ENCODE measurements at places on chromosomes 4 and X.

GRCh38 chr4:182531555-182532162 is 288.5 kb downstream of the TENM3 start:
- no peak for DNase-seq

DNA sequence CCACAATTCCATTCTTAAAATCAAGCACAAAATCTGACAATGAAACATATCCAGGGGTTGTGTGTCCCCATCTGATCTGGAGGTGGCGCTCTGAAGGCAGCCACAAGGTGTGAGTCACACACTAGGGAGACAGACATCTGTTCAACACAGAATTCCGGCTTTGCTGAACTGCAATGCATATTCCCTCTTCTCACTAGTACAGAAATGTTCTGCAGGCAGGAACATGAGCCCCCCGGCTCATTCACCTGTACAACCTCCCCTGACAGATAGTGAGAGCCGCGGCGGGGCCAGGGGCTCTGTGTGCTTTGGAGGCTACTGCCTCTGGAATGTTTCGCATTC is 41.9 kb downstream of the WDR1 start:
- DNase-seq = peak; percentile 4

- DNase-seq = peak; percentile 56
Measured at GRCh38 chr4:67632492-67632891, 68.5 kb downstream of the UBA6 start.

- DNase-seq = no peak
Measured at GRCh38 chrX:87664381-87664780, 146.8 kb downstream of the KLHL4 start.

GRCh38 chr4:150569384-150569987 is 12.5 kb upstream of the MAB21L2 start:
- no peak for DNase-seq

DNA sequence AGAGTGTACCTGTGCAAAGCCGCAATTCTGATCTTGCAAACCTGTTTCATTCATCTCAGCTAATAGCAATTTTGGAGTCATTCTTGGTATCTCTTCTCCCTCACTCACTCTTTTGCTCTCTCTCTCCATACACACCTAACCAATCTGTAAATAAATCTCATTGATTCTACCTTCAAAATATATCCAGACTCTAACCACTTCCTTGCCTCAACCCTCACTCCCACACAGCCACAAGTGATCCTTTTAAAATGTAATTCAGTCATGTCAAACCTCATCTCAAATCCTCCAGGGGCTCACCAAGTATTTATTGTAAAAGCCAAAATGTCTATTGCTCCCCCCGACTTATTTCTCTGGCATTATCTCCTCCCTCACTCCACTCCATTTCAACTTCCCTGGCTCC is 51.7 kb upstream of the SLC10A4 start:
- no peak for DNase-seq

- DNase-seq = no peak
Measured at GRCh38 chr4:125985856-125986255, 671.1 kb downstream of the FAT4 start.

GRCh38 chr4:24160358-24160757 is 270.5 kb upstream of the PPARGC1A start:
- DNase-seq = no peak

GRCh38 chr4:7587433-7588405 is 153.0 kb upstream of the PSAPL1 start:
- DNase-seq = no peak

DNA sequence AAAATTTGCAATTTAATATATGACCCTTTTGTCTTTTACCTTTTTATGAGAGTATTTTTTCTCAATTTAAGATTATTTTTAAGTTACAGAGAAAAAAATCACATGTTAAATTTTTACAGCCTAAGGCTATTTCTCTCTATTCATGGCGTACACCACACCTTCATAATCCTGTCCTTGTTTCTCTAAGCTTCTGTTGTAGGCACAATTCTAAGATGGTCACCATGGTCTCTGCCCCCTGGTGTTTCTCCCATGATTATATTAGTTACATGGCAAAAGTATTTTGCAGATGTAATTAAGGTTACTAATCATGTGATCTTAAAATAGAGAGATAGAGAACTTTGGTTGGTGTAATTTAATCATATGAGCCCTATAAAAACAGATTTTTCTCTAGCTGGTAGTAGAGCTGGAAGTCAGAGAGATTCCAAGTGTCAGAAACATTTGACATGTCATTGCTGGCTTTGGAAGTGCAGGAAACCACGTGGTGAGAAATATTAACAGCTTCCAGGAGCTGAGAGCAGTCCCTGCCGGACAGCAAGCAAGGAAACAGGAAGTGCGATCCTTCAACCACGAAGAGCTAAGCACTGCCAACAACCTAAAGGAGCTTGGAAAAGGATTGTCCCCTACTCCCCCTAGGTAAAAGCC is 89.8 kb downstream of the EIF4E start:
- no peak for DNase-seq

DNA sequence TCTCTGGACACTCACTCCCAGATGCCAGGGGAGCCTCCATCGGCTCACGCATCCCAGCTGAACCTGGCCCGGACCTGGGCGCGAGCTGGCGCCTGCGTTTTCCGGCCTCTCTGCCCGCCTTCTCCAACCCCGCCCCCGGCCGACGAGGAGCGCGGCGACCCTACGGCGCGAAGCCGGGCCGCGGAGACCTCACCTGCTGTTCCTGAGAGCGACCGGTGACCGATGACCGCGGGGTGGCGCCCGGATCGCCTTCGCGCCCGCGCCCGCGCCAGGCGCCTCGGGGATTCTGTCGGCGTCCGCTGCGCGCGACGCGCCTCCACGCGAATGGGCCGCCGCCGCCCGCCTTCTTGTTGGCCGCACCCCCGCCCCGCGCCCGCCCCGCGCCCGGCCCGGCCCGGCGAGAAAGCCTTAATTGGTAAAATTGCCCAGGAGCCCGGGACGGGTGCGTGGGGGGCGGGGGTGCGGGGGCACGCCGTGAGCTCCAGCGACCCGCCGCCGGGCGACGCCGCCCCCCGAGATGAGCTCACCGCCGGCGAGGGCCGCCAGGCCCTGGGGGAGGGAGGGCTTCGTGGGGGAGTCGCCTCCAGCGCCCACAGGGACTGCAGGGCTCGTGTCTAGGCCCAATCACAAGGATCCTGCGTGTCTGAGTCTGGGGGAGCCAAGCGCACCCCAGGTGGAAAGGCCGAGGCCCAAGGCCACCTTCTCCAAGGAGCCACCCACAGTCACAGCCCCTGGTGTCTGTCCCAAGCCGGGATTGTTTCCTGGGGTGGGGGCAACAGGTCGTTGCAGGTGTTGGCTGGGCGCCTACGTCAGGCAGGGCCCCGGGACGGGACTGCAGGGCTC is at the start of gene FLNA:
TSS of gene FLNA (minus strand) at position 322 of the 843 bp plus-strand sequence. CDS start 3,389 bp downstream, outside the sequence.
- DNase-seq = no peak

DNA sequence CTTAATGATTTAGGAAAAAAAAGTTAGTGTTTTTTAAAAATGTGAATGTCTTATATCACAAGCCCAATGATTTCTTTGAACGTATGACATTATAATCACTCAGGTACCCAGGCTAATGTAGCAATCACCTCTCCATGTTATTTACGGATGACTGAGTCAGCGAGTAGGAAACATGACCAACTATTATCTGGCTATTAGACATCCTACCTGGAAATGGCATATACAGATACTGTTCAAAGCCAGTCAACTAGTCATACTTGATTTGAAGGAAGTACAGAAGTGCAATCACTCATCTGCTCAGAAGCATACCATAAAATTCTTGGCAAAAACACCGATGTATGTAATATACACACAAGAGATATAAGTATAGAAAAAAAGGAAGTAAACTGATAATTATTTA is 732.5 kb downstream of the ARAP2 start:
- DNase-seq = no peak

DNA sequence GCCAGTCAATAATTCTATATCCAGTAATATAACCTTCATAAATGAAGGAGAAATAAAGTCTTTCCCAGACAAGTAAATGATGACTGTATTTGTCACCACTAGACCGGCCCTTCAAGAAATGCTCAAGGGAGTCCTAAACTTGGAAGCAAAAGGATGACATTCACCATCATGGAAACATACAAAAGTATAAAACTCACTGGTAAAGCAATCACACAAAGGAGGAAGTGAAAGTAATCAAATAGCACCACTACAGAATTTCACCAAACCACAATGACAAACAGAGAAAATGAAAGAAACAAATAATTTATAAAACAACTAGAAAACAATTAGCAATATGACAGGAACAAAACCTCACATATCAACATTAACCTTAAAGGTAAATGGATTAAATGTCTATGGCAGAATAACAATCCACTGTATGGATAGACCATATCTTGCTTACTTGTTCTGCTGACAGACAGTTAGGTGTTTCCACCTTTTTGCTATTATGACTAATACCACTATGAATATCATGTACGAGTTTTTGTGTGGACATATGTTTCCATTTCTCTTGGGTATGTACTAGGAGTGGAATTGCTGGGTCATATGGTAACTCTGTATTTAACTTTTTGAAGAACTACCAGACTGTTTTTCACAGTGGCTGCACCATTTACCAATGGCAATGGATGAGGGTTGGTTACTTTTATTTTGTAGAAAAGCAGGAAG is 44.9 kb downstream of the NAT8L start:
- no peak for DNase-seq

- no peak for DNase-seq
Measured at GRCh38 chrX:120725874-120726273, 96.0 kb upstream of the C1GALT1C1 start.

DNA sequence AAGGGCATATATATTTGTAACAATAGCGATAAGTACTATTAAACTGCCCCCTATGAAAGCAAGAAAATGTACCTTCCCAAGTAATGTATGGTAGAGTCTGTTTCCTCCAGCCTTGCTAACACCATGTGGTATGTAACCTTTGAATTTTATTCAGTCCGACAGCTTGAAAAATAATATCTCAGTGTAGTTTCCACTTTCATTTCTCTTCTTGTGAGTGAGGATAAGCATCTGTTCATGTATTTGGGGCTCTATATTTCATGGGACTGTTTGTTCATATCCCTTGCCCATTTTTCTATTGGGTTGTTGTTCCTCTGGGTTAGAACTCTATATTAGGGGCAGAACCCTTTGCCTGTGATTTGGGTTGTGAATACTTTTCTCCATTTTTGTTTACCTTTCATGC is 58.3 kb downstream of the USP38 start:
- no peak for DNase-seq

GRCh38 chr4:94408549-94409374 is 43.0 kb upstream of the PDLIM5 start:
- DNase-seq = no peak

GRCh38 chr4:3389233-3390215 is 52.2 kb upstream of the HGFAC start:
- peak; percentile 21 for DNase-seq

- peak; percentile 9 for DNase-seq
Measured at GRCh38 chrX:57453901-57454300, 137.9 kb upstream of the ZXDB start.

GRCh38 chr4:183035726-183036415 is 63.2 kb upstream of the WWC2 start:
- DNase-seq = no peak

DNA sequence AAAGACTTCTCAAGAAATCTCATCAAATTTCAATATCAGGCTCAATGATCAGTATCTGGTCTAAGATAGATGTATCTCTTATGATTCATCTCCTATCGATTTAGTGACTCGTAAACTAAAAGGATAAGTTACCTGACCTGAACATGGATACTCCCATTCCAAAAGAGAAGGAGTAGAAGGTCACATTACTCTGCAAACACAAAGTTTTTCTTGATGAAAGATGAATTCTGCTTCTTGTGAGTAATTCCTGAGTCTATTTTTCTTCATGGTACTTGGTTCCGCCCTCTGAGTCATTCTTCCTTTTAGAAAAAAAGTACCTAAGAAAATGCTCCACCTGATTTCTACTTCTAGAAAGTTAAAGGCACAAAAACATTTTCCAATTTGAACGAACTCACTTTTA is 223.1 kb upstream of the SLIT2 start:
- DNase-seq = no peak

- no peak for DNase-seq
Measured at GRCh38 chrX:105872941-105873340, 50.6 kb downstream of the NRK start.

DNA sequence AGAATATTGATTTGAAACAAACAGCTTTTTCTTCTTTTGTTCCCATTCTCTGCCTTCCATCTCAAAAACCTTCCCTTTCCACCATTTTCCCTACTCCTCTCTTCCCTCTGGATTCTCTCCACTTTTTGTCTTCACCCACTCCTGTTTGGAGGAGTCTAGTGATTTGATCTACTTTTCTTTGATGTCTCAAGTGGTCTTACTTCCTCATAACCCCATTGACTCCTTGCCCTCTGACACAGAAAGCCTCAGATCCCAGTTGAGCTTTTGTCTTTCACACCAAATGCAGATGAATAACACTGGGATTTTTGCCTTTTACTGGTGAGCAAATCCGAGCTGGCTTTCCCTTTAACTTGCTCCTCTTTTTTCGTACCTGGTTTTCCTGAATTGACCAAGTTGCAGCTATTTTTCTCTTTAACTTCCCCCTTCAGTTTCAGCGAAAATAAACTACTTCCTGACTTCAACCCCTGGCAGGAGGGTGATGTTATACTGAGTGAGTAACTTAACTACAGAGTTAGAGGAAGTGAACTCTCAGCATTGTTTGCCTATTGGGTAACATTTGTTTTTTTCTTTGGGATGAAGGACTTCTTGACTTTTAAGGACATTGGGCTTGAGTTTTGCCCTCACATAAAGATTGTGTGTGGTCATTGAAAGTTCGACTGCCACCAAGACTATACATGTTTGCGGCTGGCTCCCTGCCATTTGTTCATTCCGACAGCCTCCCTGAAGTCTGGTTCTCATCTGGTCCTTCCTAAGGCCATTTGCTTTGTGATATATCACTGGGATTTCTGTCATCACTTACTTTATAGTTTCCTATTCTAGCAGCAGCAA is 392.8 kb upstream of the NR3C2 start:
- no peak for DNase-seq

DNA sequence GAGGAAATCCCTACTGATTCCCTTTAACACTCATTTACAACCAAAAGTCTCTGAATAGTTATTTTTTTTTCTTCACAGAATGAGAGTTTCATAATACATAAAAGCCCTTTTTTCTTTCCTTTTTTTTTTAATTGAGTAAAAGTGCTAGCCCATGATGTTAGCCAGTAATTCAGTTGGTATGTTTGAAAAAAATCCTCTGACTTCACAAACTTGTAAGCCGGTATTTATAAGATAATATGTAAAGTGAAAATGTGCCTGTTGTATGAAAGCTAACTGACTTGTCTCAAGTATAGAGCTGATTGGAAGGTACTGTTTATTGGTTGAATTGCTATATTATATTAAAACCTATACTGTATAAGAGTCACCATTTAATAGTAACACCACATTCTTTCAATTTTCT is 70.2 kb upstream of the NEIL3 start:
- DNase-seq = no peak

DNA sequence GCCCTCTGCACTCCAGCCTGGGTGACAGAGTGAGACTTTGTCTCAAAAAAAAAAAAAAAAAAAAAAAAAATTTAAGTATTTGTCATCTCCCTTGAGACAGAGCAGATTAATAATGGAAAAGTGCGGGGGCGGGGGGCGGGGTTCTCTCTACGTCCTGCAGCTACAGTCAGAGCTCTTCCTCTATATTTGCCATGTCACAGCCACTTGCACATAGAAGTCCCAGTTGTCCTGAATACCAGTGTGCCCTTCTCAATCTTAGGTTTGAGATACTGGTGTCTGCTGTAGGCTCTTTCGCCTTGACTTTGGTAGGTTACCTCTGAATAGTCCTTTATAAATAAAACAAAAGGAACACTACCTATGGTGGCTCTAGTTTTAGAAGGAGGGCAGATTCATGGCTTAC is 237.8 kb upstream of the PGRMC2 start:
- DNase-seq = no peak
